GM23248 (cell line): ENCODE measurements at places on chromosomes 11 and 22.

GRCh38 chr11:130510407-130511006, 62.1 kb downstream of the ADAMTS15 start:
- no peak for DNase-seq

GRCh38 chr22:22203048-22203971, 41.3 kb upstream of the VPREB1 start:
- DNase-seq = no peak

DNA sequence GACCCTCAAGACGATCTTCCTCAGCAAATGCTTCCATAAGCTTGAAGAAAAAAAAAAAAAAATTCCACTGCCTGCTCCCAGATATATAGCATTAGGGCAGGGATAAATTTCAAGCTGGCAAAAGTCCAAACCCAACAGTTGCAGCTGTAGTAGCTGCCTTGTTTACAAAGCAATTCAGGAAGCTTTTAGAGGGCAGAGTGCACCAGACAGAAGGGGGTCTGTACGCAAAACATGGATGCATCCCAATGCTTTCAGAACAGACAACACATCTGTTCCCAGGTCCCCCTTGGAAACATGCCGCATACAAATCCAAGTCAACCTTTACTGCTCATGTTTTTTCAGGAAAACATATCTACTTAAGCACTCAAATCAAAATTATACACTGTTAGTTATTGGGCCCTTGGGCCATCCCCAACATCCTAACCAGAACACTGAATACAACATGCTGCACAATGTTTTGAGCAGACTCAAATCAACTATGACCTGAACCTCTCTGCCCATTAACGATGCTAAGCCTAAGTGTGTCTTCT, 94.5 kb downstream of the CADM1 start:
- DNase-seq = no peak

DNA sequence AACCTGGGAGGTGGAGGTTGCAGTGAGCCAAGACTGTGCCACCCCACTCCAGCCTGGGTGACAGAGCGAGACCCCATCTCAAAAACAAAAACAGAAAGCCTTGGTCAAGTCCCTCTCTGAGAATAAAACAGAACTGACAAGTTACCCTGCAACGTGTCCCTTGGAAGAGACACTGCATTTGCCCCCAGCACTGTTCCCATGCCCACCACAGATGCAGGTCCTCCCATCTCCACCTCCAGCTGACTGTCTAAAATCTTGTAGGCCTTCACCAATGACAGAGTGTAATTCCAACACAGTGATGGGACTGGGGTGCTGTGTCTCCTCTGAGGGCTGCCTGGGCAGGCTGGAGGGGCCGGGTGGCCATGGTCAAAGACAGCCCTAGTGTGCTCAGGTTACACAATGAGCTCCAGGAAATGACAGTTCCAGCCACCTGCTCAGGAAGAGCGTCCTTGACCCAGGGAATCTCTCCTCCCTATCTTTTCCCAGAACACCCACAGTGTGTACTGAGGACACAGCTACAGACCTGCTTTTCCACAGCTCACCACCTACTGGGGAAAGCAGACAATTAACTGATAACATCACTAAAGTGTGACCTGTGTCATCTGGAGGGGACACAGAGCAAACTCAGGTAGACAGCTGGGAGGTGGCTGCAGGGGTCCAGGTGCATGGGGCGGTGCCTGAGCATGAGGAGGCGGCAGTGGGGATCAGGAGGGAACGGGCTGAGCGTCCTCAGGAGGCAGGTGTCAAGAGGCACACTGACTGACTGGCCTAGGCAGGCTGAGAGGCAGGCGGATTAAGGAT, 56.4 kb downstream of the ARFGAP3 start:
- DNase-seq = no peak

- DNase-seq = peak; percentile 87
Measured at GRCh38 chr11:119759324-119759723, 30.3 kb upstream of the NECTIN1 start.

DNA sequence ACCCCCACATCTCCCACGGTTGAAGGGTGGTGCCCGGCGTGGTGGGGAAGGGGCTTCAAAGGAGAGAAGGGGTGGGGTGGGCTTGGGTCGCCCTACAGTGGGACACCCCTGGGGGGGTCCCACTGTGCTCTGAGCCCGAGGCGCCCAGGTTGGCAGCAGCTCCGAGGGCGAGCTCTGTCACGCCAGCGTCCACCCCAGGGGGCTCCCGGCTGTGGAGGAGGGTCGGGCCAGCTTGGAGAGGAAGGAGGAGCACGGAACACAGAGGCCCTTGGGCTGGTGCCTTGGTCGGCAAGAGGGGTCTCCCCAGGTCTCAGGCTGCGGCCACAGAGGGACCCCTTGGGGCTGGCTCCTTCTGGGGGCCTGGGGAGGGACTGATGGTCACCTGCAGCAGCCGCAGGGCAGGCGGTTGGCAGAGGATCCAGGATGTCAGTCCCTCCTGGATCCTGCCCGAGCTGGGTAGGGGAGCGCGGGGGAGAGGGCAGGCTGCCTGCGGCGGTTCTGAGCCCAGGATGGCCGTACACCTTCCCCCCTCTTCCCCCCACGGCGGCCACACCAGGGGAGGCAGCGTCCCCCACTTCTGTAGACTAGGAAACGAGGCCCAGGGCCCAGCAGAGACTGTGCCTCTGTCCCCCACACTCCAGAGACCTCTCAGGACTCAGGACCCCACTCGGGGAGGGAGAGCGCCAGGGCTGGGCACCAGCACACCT, 788 bp downstream of the MUC6 start:
- no peak for DNase-seq
